ENCODE measurements at places on chromosomes 6 and 20. TPM values are rescaled to one million over a fixed set of nuclear protein-coding genes. Genes with fewer than 3 reads are reported as not detected.

Gene SLC12A5
- 1.3 TPM for total RNA-seq

- DNase-seq, result no peak
Measured at GRCh38 chr6:125832391-125833117, 41.8 kb downstream of the NCOA7 start.

GRCh38 chr6:149234051-149234962 lies 83.2 kb upstream of the TAB2 start:
- DNase-seq, result no peak

DNA sequence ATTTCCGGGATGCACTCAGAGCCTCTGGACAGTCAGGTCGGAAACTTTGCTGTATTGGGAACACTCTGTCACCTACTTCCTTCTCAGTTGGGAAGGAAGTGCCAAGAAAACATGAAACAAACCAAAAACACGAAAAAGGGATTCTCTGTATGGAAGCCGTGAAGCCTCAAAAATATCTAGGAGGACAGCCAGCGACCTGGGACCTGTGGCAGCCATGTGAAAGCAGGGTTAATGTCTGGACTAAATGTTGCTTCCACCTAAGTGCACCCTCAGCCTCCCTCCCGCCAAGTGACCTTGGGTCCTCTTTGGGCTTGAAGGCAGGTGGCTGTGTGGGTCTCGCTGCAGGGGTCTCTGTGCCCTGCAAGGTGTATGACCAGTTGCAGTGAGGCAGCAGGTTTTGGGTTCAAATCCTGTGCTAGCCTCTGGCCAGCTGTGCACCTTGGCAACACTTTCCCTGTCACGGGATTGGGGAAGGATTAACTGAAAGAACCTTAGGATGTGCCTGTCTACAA lies 851 bp downstream of the MAVS start:
- DNase-seq, result no peak

DNA sequence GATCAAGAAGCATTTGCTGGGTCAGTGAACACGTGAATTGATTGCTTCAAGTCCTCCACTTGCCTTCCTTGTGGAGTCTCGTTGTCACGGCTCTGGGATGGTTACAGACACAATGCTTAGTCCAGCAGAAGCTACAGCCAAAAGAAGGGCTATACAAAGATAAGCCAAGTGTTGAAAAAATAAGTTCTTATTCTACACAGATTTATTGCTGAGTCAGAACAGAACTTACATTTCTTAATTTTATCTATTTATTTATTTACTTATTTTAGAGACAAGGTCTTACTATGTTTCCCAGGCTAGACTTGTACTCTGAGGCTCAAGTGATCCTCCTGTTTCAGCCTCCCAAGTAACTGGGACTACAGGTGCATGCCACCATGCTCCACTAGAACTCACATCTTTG lies 199.0 kb downstream of the MYLK4 start:
- no peak for DNase-seq

- no peak for DNase-seq
Measured at GRCh38 chr20:40536808-40537207, 152.2 kb downstream of the MAFB start.

Data from left ventricle myocardium superior (tissue), 1 donor.